Activated CD8-positive, alpha-beta memory T cell treated with anti-CD3 and anti-CD28 coated beads, Interleukin-2, amount 50 U/mL, for 4 hours (primary cell): ENCODE measurements at places on chromosomes 4 and X.

DNA sequence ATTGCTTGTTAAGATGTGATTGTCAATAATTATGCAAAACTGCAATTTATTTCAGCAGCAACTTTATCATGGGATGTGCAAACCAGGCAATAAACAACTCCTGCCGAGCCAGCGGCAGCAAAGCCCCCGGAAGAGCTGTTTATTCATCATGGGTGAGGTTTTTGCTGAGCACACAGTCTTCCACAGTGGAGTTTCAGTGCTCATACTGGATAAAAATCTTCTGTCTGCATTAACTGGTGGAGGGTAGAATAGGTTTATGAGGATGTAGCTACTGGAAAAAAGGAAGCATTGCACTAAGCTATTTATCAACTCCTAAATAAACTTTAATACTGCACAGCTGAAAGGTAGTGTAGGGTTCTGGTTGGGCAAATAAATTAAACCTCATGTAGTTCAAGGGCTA, 557.4 kb upstream of the FTHL17 start:
- no peak for DNase-seq

GRCh38 chrX:7614616-7615015, 228.4 kb upstream of the VCX start:
- DNase-seq = no peak

GRCh38 chr4:125838924-125839323, 524.2 kb downstream of the FAT4 start:
- DNase-seq = no peak

GRCh38 chr4:176011529-176011928, 54.1 kb upstream of the WDR17 start:
- DNase-seq = no peak

DNA sequence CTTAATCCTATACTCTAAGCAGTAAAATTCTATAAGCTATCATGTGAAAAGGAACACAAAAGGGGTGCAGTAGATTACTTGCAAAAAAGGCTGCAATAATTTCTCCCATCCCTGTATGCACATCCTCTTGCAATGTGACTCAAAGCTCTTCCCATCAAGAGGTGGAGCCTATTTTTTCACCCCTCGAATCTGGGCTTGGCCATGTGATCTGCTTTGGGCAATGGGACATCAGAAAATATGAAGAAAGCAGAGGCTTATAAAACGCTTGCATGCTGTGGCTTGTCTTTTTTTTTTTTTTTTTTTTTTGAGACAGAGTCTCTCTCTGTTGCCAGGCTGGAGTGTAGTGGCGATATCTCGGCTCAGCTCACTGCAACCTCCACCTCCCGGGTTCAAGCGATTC, 33.0 kb downstream of the GEMIN8 start:
- DNase-seq = no peak

DNA sequence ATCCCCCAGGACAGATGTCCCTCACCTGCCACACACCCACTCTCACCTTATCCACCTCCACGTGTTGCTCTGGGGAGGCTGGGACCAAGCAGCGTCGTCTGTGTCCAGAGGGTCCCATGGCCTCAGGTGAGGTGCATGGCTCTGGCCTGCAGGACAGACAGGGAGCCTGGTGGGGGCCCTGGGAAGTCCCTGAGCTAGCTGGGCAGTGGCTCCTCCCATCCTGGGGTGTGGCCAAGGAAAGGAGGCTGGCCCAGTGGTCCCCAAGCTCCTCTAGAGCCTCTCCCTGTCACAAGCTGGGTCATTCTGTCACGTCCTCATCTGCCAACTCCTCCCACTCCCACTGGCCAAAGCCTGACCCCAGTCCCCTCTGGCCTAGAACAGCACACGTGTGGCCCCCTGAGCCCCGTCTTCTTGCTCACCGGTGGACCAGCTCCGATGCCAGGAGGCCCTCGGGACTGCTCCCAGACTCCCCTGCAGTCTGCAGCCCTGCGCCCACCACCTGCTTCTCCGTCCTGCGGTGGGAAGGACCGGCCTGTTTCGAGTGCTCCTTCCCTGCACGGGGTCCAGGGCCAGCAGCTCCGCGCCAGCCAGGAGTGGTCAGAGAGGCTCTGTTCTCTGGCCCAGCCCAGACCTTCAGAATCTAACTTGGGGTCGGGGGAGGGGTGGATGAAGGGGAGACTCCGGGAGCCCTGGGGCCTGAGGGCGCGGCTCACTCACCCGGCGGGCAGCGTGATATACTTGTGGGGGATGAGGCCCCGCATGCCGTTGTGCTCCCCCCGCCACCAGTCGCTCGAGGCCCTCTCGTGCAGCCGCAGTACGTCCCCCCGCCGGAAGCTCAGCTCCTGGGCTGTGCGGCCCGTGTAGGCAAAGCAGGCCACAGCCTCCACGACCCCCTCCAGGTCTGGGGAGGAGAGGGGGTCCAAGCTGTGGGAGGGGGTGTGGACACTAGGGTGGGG, 4.8 kb downstream of the AVPR2 start:
- no peak for DNase-seq
